ENCODE measurements at places on chromosomes 5 and 9.

GRCh38 chr5:74122979-74123590 lies 497.1 kb downstream of the ARHGEF28 start:
- H3K27me3 ChIP-seq, result peaks cover 2% of the 10 kb centered on the region
- H3K4me1 ChIP-seq, result no peaks in the 10 kb centered on the region
- no peak for DNase-seq
- no peaks in the 10 kb centered on the region for H3K36me3 ChIP-seq

- no peak for DNase-seq
- peaks cover 3% of the 10 kb centered on the region for H3K36me3 ChIP-seq
- peaks cover 38% of the 10 kb centered on the region for H3K4me1 ChIP-seq
- no peak overlapping the region for H3K4me3 ChIP-seq
Observed at GRCh38 chr5:14366763-14367162, 214.8 kb upstream of the OTULINL start.

DNA sequence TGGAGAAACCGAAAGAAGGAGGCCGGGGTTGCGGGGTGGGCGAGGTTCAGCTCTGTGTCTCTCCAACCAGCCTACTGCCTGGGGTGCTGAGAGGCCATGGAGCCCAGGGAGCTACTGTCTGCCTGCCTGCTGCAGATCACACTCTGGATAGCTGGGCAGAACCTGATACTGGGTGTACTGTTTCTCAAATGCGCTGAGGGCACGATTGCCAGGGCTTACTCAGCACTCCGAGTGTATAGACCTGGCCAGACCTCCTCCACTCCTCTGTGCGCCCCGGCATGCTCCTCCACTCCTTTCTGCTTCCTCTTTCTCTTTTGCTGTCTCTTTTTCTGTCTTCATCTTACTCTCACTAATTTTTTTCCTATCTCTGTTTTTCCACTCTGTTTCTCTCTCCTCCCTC lies 215.1 kb downstream of the PAPPA start:
- DNase-seq, result no peak
- no peaks in the 10 kb centered on the region for H3K4me1 ChIP-seq
- H3K27ac ChIP-seq, result no peak overlapping the region
- H3K4me3 ChIP-seq, result no peak overlapping the region
- no peaks in the 10 kb centered on the region for H3K36me3 ChIP-seq

- DNase-seq, result no peak
- no peak overlapping the region for H3K27ac ChIP-seq
- no peaks in the 10 kb centered on the region for H3K36me3 ChIP-seq
- H3K27me3 ChIP-seq, result no peaks in the 10 kb centered on the region
Observed at GRCh38 chr5:172796306-172796705, 25.3 kb upstream of the DUSP1 start.

- H3K36me3 ChIP-seq, result peaks cover 14% of the 10 kb centered on the region
- H3K27me3 ChIP-seq, result no peaks in the 10 kb centered on the region
- no peak for DNase-seq
- H3K4me3 ChIP-seq, result no peak overlapping the region
Observed at GRCh38 chr5:179862296-179862695, 3.7 kb upstream of the MRNIP start.

DNA sequence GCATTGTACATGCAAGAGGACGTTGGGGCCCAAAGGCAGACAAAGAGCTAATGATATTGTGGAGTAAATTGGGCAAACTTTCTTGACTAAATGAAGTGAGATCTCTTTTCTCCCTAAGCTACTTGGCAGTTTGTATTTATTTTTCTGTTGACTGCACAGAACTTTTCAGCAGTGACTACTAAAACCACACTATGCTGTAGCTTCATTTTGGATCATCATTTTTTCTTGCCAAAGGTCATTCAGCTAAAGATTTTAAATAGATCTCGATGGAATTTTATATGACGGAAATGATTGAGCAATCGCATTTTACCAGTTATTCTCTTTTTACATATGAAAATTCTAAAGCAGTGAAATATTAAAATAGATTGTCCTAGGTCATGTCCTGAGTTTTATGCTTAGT lies 286.1 kb upstream of the ACTBL2 start:
- no peak overlapping the region for H3K4me3 ChIP-seq
- H3K4me1 ChIP-seq, result no peaks in the 10 kb centered on the region
- H3K27me3 ChIP-seq, result peaks cover 5% of the 10 kb centered on the region
- H3K36me3 ChIP-seq, result no peaks in the 10 kb centered on the region
- no peak for DNase-seq

- H3K4me1 ChIP-seq, result no peaks in the 10 kb centered on the region
- H3K27me3 ChIP-seq, result no peaks in the 10 kb centered on the region
- H3K36me3 ChIP-seq, result peaks cover 1% of the 10 kb centered on the region
- no peak for DNase-seq
- no peak overlapping the region for H3K4me3 ChIP-seq
- H3K27ac ChIP-seq, result no peak overlapping the region
Observed at GRCh38 chr9:97319395-97319794, 11.9 kb downstream of the CCDC180 start.

DNA sequence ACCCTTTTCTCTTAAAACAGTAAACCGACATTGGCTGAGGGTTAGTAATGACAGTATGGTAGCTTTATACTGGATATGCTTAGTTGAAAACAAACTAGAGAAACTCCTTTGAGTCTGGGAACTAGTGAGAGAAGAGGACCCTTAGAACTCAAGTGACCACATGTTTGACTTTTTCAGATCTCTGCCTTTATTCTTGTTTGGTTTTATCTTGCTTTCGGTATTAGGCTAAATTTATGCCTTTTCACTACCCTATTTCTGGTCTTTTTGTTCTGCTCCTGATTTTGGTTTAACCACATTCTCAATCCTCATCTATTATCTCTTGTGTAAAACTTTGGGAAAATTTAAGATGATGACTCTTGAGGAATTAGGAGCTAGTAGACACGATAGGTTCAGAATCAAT lies 11.0 kb downstream of the SNAPC3 start:
- H3K27ac ChIP-seq, result no peak overlapping the region
- H3K4me1 ChIP-seq, result peaks cover 28% of the 10 kb centered on the region
- no peak for DNase-seq
- H3K36me3 ChIP-seq, result peaks cover 55% of the 10 kb centered on the region
- H3K27me3 ChIP-seq, result no peaks in the 10 kb centered on the region
- H3K4me3 ChIP-seq, result no peak overlapping the region

- no peaks in the 10 kb centered on the region for H3K4me1 ChIP-seq
- H3K27ac ChIP-seq, result no peak overlapping the region
- DNase-seq, result no peak
- H3K27me3 ChIP-seq, result peaks cover 4% of the 10 kb centered on the region
- no peaks in the 10 kb centered on the region for H3K36me3 ChIP-seq
Observed at GRCh38 chr5:119655061-119655460, 25.7 kb downstream of the FAM170A start.

DNA sequence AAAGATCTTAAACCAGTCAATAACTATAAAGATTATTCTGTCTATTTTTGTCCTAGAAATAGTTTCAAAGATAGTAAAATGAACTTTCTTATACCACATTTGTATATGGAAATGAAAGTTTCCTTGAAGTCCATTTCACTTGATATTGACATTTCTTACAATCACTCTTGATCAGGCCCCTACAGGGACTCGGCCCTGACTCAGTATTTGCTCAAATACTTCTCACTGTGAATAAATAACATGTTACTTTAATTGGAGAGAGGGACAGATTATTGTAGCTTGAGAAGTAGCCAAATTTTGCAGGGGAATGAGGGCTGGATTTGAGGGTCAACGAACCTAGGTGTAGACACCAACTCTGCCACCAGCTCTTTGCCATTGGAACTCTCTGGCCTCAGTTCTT lies 25.6 kb upstream of the SMARCA2 start:
- H3K36me3 ChIP-seq, result no peaks in the 10 kb centered on the region
- no peak for DNase-seq
- no peaks in the 10 kb centered on the region for H3K27me3 ChIP-seq
- H3K4me1 ChIP-seq, result no peaks in the 10 kb centered on the region
- H3K4me3 ChIP-seq, result no peak overlapping the region

DNA sequence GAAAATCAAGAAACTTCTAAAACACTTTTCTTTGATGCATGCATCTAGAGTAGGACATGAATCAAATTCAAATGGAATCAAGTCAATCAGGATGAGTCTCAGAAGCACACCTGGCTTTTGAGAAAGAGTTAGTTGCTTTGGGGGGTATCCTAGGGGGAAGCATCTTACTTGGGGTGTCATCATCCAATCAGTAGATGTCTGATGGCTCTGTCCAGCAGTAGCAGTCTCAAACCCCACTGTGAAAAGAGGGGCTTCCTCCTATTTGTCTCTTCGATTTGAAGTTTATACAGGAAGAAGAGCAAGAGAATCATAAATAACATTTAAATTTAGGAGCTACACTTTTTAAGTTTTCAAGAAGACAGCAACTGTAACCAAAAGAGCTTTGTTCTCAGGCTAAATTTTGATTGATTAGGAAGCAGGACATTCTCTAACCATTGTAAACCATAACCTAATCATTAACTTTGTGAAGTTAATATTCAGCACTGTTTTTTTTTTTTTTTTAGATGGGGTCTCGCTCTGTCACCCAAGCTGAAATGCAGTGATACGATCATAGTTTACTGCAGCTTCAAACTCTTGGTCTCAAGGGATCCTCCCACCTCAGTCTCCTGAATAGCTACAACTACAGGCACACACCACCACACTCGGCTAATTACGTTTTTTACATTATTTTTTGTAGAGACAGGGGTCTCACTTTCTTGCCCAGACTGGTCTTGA lies 614.7 kb downstream of the CSNK1G3 start:
- H3K4me1 ChIP-seq, result no peaks in the 10 kb centered on the region
- no peaks in the 10 kb centered on the region for H3K36me3 ChIP-seq
- H3K27ac ChIP-seq, result no peak overlapping the region
- DNase-seq, result no peak
- no peaks in the 10 kb centered on the region for H3K27me3 ChIP-seq

GRCh38 chr9:123975871-123976270 lies 35.7 kb upstream of the LHX2 start:
- H3K27ac ChIP-seq, result no peak overlapping the region
- no peak for DNase-seq

DNA sequence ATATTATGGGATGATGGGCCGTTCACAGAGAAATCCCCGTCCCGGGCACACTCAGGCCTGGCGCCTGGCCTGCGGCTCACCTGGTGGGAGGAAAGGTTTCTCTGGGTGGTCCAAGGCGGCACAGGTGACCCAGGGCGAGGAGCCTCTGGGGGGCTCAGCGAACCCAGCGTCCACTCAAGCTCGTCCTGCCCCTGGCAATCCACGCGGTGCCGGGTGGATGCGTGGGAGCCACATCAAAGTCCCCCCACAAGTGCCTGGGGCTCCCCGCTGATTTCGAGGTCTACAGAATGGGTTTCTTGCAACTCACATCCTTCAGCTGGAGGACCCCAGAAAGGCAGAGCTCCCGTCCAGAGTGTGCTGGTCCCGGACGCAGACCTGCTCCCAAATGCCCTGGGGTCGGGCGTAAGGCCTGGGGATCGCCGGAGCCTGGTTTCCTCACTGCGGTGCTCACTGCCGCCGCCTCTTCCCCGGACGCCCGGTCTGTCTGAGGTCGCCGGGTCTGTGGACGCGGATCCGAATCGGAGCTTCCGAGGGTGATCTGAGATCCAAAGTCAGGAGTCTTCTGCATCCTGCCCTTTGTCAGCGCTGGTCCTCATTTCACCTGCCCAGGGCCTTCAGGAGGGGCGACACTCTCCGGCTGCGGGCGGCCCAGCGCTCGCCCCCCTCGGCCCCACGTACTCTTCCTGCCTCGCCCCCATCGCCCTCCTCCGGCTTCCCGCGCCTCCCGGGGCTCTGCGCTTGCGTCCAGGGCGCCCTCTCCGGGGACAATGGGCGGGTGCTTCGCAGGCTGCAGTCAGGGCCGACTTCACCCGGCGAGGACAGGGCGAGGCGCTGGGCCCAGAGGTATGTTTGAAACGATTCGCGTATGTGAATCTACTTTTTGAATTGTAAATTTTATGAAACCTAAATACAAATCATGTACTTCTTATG lies 20.0 kb upstream of the RUFY1 start:
- H3K27ac ChIP-seq, result no peak overlapping the region
- peak; percentile 82 for DNase-seq
- no peaks in the 10 kb centered on the region for H3K36me3 ChIP-seq
- H3K4me3 ChIP-seq, result peak overlapping the region; percentile 57

DNA sequence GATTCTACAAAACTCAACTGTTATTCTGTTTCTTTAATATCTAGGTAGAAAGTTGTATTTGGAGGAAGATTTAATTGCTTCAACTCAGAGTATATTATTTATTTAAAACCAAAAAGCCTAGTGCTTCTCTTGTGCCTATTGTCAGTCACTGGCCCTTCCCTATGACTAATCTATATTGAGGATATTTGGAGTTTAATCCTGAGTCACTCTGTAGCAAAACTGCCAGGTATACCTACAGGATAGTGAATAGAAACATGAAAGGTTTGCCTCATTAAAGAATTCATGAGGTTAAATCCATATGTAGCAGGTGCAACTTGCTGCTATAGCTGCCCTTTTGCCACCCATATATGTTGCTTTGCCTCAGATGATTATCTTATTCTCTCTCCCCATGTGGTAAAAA lies 15.1 kb downstream of the PLK2 start:
- H3K27ac ChIP-seq, result no peak overlapping the region
- peaks cover 3% of the 10 kb centered on the region for H3K27me3 ChIP-seq
- H3K4me3 ChIP-seq, result no peak overlapping the region
- no peaks in the 10 kb centered on the region for H3K4me1 ChIP-seq
- DNase-seq, result no peak

- no peak overlapping the region for H3K27ac ChIP-seq
- peaks cover 3% of the 10 kb centered on the region for H3K36me3 ChIP-seq
- peaks cover 2% of the 10 kb centered on the region for H3K4me1 ChIP-seq
- DNase-seq, result peak; percentile 14
- no peak overlapping the region for H3K4me3 ChIP-seq
Observed at GRCh38 chr5:81506900-81507588, 113.1 kb upstream of the ACOT12 start.

DNA sequence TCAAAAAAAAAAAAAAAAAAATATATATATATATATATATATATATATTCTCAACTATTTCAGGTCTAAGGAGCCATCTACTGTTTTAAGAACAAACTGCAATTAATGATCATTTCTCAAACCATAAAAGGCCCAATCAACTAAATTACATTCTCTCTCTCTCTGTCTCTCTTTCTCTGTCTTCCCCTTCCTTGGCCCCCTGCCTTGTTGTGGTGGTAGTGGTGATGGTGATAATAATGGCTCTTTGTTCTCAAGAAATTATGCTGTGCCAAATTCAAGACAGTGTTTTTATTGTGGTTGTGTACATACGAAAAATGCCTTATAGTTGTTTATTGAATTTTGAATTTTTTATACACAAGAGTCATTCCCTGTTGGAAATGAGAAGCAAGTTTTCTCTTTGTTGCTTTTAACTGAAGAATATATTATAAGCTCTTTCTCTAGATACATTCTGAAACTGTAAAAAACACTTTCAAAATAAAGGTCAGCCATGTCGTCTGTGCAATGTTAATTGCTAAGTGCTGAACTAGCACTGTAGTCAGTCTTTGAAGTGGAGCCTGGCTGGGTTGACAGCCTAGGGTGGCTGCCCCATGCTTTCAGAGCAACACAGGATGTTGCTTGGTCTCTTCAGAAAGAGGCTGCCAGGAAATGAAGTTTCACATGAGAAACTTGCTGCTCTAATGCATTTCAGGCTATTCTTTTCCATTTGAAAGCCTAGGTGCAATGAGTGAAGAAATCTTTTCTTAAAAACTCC lies 96.0 kb downstream of the HINT1 start:
- peaks cover 49% of the 10 kb centered on the region for H3K4me1 ChIP-seq
- H3K27me3 ChIP-seq, result no peaks in the 10 kb centered on the region
- peaks cover 5% of the 10 kb centered on the region for H3K36me3 ChIP-seq
- H3K4me3 ChIP-seq, result no peak overlapping the region
